Gastrocnemius medialis (tissue), 4 donors: ENCODE measurements at places on chromosomes 1 and 21. TPM values are rescaled to one million over a fixed set of nuclear protein-coding genes. Genes with fewer than 3 reads are reported as not detected.

DNA sequence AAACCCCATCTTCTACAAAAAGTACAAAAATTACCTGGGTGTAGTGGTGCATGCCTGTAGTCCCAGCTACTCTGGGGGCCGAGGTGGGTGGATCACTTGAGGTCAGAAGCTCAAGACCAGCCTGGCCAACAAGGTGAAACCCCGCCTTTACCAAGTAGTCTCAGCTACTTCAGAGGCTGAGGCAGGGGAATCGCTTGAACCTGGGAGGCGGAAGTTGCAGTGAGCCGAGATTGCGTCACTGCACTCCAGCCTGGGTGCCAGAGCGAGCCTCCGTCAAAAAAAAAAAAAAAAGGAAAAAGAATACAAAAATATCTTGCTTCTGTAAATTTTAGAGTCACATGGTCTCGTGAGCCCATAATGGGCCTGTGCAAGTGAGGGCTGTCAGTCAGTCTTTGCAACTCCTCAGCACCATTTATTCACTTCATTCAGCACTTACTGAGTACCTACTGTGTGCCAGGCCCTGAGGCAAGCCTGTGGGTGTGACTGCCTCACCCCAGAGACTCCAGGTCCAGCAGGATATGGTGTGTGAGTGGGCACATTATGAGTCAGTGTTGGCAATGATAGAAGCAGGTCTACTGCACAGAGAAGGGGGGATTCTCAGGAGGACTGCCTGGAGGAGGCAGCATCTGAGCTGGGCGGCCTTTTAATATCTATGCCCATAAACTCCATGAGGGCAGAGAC, 46.8 kb upstream of the TARDBP start:
- no peaks in the 10 kb centered on the region for H3K36me3 ChIP-seq
- H3K4me1 ChIP-seq: peaks cover 17% of the 10 kb centered on the region
- H3K4me3 ChIP-seq: no peak overlapping the region

The ARTN gene
- 1.8 TPM for total RNA-seq

The CELSR2 gene
- total RNA-seq: 5.8 TPM

DNA sequence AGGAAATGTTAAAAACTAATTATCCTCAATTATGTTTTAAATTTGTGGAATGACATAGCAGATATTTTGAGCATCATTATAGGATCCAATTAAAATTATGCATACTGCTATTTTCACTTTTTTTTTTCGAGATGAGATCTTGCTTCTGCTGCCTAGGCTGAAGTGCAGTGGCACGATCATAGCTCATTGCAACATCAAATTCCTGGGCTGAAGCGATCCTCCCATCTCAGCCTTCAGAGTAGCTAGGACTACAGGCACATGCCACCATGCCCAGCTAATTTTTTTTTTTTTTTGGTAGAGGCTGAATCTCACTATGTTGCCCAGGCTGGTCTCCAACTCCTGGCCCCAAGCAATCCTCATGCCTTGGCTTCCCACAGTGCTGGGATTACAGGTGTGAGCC, 11.3 kb upstream of the SLC1A7 start:
- H3K27me3 ChIP-seq: no peaks in the 10 kb centered on the region
- H3K4me1 ChIP-seq: no peaks in the 10 kb centered on the region
- H3K4me3 ChIP-seq: no peak overlapping the region
- DNase-seq: no peak
- H3K36me3 ChIP-seq: no peaks in the 10 kb centered on the region
- no peak overlapping the region for H3K27ac ChIP-seq

The GNG4 gene
- total RNA-seq: not detected

GRCh38 chr21:44085491-44086321, 21.5 kb upstream of the PWP2 start:
- H3K27ac ChIP-seq: no peak overlapping the region
- no peak overlapping the region for H3K4me3 ChIP-seq
- no peaks in the 10 kb centered on the region for H3K4me1 ChIP-seq
- DNase-seq: no peak
- H3K36me3 ChIP-seq: peaks cover 88% of the 10 kb centered on the region

The TCHHL1 gene
- not detected for total RNA-seq
